NCI-H1092 (cell line): ENCODE measurements at places on chromosomes 2 and 18.

GRCh38 chr2:149858216-149858615 is 270.6 kb upstream of the MMADHC start:
- no peak for DNase-seq

DNA sequence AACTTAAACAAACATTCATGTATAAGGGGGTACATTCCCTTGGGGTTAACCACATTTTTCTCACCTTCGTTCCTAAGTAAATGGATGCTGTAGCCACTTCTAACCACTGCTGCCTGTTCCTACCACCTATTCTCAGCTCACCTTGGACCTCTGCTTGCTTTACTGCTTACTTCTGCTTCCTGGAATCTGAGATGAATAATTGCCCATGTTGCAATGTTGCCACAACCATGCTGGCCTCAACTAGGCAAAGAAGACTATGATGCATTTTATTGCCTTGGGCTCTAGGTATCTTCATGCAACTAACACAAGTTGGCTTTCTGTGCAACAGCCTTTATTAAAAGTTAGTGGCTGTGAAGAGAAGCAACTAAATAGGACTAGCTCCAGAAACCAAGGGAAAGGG is 106.3 kb upstream of the TCF4 start:
- DNase-seq, result no peak

- DNase-seq, result no peak
Measured at GRCh38 chr2:126999106-126999756, 100.5 kb downstream of the TEX51 start.

DNA sequence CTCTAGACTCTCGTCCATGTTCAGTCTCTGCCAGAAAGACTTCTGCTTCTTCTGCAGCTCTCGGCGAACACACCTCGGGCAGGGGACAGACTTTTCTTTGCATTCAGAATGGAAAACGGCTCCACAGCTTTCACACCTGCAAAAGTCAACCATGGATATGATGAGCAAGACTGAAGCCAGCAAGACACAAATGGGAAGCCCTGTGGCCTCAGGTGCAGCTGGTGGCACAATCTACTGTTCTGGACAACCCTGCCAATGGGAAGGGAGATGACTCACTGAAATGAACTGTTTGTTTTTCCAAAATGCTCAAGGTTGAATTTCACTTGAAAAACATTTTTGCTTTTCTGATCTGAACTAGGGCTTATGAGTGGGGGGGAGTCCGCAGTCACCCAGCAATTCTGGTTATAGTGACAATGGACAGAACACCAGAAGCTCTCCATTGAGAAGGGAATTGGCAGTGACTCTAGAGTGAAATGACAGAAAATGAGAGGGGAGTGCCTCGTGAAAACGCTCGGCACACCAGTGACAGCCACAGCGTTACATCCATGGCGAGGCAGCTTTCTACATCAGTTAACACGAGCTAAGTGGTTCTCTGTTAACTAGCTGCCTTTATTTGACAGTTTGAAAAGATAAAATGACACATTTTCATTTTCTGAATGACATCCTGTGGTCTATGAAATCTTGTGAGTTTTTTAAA is 58.8 kb upstream of the FZD5 start:
- DNase-seq, result no peak

DNA sequence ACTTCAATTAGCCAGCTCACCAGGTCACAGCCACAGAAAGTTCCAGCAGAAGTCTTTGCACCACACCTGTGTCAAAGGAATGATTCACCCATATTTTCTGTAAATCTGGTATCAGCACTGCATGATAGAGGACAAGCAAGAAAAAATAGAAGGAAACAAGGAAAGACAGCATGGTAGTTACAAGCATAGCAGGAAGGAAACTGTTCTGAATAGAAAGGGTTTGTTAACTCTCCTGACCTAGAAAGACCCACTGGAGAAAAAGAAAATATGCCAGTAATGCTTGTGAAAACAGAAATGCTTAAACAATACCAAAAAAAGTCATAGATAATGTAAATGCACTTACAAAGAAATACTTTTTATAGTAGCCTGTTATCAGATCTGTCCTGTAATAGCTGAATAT is 40.8 kb downstream of the SCRN3 start:
- DNase-seq, result no peak
